ENCODE measurements at places on chromosomes 11 and 22.

DNA sequence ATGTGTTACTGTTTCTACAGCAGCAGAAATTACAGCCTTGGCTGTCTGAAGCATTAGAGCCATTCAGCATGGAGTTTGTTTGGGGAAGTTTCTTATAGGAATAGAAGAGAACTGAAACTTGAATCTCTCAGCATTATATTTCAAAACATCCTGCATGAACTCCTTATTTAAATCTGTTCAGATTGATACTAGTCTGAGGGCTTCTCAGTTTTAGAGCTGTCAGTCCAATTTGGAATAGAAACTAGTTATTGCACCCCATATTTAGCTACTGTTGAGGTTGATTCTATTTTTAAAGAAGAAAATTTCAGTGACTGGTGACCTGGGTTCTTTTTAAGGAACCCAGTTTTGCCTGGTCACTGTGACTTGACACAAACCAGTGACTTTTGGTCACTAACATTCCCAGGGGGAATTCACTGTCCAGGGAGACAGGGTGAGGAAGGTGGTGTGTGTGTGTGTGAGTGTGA is 126.0 kb upstream of the TTC12 start:
- no peak for DNase-seq

DNA sequence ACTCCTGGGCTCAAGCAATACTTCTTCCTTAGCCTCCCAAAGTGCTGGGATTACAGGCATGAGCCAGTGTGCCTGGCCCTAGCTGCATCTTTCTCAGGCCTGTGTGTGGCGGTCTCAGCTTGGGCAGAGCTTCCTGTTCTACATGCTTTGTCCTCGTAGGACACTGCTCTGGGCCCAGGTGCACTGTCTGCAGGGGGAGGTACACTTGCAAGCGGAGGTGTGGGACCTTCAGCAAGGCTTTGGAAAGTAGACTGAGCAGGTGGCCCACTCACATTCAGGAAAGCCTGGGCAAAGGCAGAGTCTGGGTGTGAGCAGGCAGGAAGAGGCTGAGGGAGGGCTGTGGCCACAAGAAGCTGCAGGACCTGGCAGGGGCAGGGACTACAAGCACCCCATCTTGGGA is 33.6 kb upstream of the SUSD2 start:
- no peak for DNase-seq

DNA sequence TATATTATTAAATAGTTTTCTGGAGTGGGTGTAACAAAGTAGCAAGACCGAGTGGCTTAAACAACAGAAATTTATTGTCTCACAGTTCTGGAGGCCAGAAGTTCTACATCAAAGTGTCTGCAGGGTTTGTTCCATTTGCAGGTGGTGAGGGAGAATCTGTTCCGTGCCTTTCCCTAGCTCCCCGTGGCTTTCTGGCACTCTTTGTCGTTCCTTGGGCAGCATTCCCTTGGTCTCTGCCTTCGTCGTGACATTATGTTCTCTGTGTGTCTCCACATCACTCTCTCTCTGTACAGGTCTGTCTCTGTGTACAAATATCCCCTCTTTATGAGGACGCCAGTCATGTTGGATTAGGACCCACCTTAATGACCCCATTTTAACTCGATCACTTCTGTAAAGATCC is 38.2 kb downstream of the LDLRAD3 start:
- DNase-seq, result no peak

- no peak for DNase-seq
Observed at GRCh38 chr11:112831969-112832766, 129.1 kb upstream of the NCAM1 start.

GRCh38 chr22:26428515-26429457 is at the start of gene ASPHD2:
TSS of gene ASPHD2 (plus strand) at chr22:26429260. CDS start at chr22:26433616, 4,356 bp downstream.
- peak; percentile 98 for DNase-seq

DNA sequence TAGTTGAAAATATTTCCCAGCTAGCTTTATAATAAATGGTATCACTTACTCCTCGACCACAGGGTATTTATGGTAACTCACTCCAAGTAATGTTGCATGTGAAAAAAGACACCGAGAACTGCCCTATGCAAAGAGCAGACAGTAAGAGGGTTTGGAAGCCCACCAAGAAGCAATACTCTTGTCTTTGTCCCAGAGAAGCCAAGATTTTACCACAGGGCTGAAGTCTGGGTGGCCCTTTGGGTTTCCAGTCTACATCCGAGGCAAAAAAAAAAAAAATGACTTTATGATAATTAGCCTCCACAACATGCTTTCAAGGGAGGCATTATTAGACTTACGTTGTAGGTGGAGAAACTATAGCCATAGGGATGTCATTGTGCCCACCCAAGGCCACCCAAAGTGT is 83.6 kb downstream of the CCDC34 start:
- no peak for DNase-seq
